ENCODE measurements at places on chromosomes 7 and 10.

GRCh38 chr7:16773326-16773725 is 19.8 kb downstream of the TSPAN13 start:
- DNase-seq = no peak

DNA sequence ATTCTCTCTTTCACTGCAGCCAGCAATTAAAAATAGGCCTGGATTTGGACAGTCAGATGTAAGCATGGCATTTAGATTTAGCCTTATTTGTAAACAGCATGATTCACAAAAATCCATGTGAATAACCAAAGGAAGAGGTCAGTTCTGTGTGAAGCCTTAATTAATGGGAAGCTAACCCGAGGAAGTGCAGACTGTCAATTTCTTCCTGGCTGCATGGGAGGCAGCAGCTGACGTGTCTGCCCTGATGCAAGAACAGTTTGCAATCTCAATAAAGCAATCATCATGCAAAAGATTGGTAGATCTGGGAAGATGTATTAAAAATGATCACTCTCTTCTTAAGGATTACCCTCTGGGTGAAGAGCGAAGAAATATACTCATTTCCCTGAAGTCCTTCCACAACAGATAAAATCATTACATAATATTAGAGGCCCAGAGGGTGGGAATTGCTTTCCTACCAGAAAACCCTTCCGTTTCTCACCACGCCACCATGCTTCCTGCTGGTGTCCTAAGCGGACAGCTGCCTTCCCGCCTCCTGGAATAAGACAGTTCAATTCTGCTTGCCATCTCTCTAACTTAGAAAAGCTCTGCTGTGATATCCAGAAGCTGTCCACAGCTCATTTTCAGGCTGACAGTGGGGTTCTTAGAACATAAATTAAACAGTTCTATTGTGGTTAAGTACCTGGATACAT is 526.7 kb upstream of the NRP1 start:
- no peak for DNase-seq

DNA sequence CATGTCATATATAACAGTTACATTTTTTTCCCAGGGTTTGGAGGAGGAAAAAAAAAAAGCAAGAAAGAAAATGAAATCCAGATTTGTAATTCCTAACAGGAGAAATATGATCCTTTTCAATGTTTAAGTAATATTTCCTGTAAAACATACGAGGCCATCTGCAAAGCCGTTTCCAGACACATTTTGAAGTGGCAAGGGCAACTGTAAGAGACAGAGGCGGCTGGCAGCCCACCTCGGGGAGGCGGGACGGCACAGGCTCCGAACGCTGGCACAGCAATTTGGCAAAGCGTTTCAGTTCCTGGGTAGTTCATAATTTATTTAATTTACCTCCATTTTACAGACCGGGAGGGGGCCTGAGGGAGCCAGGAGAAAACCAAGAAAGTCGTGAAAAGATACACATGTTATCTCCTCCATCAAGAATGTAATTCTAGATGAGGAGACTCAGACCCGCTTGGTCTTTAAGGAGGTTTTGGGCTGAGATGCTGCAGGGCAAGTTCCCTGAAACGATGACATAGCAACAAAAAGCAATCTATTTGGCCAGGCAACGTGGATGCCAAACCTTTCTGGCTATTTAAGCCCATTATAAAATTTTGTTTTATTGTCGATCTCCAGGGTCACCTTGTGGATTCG is 448.5 kb upstream of the MKI67 start:
- no peak for DNase-seq

GRCh38 chr7:120273476-120273975 is 551 bp downstream of the KCND2 start:
- DNase-seq = no peak

- no peak for DNase-seq
Observed at GRCh38 chr10:71653044-71653443, 66.5 kb downstream of the C10orf105 start.

- DNase-seq = no peak
Observed at GRCh38 chr10:104707602-104708459, 66.7 kb downstream of the SORCS3 start.

- no peak for DNase-seq
Observed at GRCh38 chr7:108419961-108420908, 36.0 kb downstream of the NRCAM start.

DNA sequence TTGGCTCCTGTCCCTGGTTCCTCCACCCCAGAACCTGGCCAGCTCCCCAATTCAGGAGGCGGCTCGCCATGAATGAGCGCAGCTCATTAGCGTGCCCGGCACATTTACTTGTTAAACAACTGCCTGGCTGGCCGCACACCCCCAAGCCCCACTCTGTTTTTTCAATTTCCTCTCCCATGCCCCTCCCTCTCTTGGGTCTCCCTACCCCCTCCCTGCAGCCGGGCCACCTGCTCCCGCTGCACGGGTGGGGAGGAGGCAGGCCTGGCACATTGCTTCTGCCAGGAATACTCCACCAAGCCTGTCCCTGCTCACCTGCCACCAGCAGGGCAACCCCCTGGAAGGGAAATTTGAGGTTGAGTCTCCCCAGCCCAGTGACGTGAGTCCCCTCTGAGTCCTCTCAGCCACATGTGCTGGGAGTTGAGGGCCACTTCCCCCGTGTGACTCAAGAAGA is 2.5 kb upstream of the SLIT1 start:
- DNase-seq = no peak

- no peak for DNase-seq
Observed at GRCh38 chr10:47244560-47245500, 55.2 kb upstream of the GDF10 start.

GRCh38 chr7:140060243-140060630 is 2.5 kb downstream of the PARP12 start:
- no peak for DNase-seq

- no peak for DNase-seq
Observed at GRCh38 chr10:104540181-104540580, 100.9 kb upstream of the SORCS3 start.

DNA sequence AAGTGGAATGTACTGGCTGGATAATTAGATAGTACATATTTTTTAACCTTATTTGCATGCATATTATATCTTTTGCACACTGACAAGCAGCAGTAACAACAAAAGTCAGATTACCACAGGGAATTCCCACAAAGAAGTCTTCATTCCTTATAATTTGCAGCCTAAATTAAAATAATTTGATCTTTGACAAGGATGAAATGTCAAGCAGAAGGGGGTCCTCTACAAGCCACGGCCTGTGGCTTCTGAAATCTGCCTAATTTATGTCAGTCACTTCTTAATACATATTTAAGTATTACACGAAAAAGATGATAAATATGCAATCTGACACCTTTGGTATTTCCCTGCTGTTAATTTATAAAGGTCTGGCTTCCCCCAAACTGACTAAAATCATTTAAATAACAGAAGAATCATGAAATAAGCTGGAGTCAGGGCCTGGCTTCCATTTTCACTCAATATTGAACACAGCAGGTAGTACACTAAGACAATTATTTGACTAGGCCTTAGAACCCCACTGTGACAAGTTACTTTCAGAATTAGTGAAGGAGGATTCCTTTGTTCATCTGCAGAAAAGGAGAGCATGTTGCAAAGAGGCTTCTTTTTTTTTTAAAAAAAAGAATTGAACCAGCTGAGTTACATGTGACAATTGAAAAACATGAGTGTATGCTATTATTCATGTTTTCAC is 351.1 kb upstream of the ETV1 start:
- no peak for DNase-seq

GRCh38 chr10:106793617-106794016 is 370.9 kb downstream of the SORCS1 start:
- no peak for DNase-seq

DNA sequence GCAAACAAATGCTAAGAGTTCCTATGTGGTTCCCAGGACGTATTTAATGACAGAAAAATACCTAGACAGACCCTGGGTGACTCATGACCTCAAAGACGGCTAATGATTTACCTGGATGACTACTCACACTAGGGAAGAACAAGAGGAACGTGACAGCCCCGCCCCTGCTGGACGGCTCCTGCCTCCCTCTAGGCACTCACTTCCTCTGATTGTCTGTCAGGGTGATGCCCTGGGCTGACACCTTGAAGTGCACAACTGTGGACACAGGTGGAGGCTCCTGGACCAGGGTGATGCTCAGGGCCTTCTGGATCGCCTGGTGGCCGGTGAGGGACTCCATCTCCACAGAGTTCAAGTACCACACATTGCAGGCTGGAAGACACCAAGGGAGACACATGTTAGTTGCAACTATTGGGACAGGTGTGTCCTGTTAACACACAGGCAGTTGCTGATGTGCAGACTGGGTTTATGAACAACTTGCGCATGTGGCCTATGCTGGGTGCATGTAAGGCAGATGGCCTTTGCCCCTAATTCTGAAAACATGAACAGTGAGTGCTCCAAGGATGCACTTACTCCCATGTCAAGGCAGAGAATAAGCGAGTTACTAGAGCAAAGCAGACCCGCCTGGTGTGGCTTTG is 298.3 kb downstream of the TNS3 start:
- no peak for DNase-seq

- DNase-seq = no peak
Observed at GRCh38 chr10:130232166-130233034, 96.2 kb downstream of the GLRX3 start.

- no peak for DNase-seq
Observed at GRCh38 chr7:143965280-143965679, 10.6 kb downstream of the OR2F1 start.

- DNase-seq = no peak
Observed at GRCh38 chr10:113905756-113906155, 51.3 kb downstream of the NHLRC2 start.

DNA sequence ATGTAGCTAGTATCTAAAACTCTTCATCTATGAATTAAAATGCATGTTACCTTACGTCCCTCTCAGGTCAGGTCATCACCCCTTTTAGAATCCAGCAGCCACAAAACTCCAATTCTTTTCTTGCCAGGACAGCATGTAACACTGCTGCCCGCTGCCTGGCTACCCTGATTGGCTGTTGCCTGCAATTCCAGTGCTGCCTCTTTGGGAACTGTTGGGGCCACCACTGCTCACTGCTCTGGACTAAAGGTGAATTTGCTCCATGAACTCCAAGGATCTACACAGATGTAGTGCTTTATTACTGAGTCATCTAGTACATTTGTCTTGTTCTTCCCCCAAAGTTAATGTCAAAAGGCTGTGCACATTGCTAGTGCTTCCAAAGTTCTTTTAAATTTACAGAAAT is 40.4 kb downstream of the SCIN start:
- DNase-seq = no peak

- DNase-seq = no peak
Observed at GRCh38 chr7:157188091-157188665, 49.5 kb downstream of the UBE3C start.

DNA sequence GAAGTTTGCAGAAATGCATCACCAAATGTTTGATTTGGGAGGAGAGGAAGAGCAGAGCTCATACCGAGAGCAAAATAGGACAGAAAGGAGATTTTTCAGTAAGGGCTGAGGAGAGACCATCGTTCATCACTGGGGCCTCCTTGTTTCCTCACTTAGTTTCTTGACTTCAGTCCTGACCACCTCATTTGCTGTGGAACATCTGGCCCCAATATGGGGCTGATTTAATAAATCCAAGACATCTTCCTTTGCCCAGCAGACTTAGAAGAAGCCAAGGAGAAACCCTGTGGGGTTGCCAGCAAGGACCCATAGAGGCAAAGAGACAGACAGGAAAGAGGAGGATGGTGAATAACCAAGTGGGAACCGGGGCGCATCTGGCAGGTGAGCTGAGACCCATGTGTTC is 60.4 kb downstream of the CHST3 start:
- DNase-seq = no peak

GRCh38 chr7:127907110-127908040 is 123.9 kb downstream of the LRRC4 start:
- DNase-seq = no peak

GRCh38 chr10:83673316-83673715 is 466.0 kb upstream of the GHITM start:
- no peak for DNase-seq

DNA sequence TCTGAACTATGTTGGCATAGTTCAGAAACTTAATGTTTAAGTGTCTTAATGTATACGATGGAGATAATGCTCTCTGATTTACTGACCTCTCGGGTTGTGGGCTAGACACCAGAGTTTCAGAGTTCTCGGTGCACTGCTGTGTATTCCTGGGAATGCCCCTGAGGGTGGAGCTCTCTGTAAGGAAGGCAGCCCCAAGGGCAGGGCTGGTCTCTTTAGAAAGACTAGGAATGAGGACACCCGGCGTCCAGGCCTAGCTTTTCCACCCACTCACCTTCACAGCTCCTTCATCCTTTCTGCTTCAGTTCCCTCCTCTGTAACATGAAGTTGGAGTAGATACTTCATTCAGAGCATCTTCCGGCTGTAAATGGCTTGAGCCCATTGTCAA is 536.6 kb upstream of the GALNT17 start:
- DNase-seq = no peak

GRCh38 chr10:53786236-53786900 is 1013.8 kb upstream of the MBL2 start:
- DNase-seq = no peak

GRCh38 chr7:14229047-14229446 is 239.6 kb upstream of the ETV1 start:
- DNase-seq = no peak

GRCh38 chr7:150323682-150324372 is 482 bp upstream of the ACTR3C start:
- DNase-seq = no peak

- no peak for DNase-seq
Observed at GRCh38 chr10:75662715-75663114, 231.3 kb downstream of the LRMDA start.

DNA sequence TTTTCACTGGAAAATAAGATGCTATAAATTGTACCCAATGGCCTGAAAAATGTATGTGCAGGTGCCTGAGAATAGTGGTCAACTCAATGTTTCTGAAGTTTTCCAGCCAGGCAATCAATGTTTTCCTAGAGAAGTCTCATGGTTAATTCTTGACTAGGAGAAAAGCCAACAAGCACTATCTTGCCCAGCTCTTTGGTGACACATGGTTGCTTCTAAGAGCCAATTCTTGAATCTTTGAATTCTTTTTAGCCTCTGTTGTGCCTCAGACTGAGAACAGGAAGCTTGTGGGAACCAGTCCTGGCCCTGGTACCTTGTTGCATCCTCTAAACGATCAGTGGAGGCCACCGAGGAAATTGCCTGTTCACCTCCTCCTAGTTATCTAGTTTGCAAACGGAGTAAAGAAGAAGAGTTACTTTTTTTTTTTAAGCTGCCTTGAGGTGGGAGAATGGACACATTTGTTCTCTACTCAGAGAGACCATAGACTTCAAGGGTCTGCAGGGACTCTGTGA is 144.0 kb upstream of the MKLN1 start:
- no peak for DNase-seq

DNA sequence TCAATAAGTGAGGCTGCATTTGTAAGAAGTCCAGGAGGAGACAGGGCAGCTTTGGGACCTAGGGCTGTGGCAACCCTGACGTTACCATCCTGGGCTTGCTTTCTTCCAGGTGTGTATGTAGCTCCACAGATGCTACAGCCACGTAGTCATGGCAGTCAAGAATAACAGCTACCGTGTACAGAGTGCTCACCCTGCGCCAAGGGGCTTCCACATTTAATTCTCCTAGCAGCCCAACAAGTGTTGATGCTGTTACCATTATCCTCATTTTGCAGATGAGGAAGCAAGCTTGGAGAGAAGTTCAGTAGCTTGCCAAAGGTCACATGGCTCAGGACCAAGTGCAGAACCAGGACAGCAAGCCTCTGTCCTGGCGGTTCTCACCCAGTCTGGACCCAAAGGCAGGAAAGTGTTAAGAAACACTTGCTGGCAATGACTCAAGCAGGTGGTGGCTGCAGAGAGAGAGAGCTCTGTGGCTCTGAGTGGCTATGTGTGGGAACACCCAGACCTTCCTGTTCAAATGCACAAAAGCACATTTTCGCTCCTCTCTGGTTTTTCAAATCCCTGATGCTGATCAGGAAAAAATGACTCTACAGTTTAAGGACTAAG is 89.8 kb downstream of the CREM start:
- DNase-seq = no peak

GRCh38 chr10:105956550-105956949 is 1208.0 kb downstream of the SORCS1 start:
- DNase-seq = no peak

Data from stimulated activated CD8-positive, alpha-beta memory T cell treated with anti-CD3 and anti-CD28 coated beads, Interleukin-12 subunit alpha, Interleukin-12 subunit beta, amount 100 ng/mL, for 1 hour (primary cell).